Neuronal stem cell (in vitro differentiated cells): ENCODE measurements at places on chromosomes 5 and 9.

DNA sequence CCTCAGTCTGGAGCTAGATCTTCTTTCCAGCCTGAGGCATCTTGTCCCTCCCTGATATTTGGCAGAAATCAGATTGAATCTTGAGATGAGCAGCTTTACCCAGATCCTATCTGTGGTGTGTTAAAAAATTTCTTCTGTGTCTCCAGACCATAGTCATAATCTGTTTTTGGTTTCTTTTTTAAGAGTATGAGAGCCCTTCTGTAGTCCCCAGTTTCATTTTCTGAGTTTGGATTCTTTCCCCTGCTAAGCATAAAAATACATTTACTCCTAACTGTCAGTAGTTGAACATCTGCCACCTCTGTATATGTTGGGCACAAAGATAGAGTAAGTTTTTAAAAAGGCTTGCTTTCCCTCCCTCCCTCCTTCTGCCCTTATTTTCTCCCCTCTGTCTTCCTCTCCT is 137.7 kb downstream of the CNTLN start:
- no peak for DNase-seq
- H3K27ac ChIP-seq, result no peak overlapping the region
- no peak overlapping the region for H3K4me3 ChIP-seq
- no peaks in the 10 kb centered on the region for H3K4me1 ChIP-seq
- H3K27me3 ChIP-seq, result no peaks in the 10 kb centered on the region

DNA sequence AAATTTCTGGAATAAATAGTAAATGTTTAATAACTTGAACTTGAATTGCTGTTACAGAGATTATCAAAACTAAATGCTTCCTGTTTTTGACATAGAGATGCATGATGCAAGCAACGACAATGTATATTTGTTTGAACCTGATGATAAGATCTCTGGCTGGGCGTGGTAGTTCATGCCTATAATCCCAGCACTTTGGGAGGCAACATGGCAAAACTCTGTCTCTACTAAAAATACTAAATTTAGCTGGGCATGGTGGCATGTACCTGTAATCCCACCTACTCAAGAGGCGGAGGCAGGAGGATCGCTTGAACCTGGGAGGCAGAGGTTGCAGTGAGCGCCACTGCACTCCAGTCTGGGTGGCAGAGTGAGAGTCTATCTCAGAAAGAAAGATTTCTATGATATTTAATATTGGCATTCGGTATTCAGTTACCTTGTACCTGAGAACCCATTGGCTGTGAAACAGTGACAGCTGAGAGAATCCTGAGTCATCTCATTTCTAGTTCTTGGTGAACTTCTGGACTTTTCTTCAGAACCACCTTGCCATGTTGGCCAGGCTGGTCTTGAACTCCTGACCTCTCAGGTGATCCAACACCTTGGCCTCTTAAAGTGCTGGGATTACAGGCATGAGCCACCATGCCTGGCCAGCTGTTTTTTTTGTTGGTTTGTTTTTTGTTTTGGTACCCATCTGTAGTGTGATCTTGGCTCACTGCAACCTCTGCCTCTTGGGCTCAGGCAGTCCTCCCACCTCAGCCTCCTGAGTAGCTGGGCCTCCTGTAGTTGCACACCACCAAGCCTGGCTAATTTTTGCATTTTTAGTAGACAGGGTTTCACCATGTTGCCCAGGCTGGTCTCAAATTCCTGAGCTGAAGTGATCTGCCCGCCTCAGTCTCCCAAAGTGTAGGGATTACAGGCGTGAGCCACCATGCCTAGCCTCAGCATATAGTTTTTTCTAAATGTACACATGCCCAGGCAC is 10.0 kb upstream of the FGF18 start:
- DNase-seq, result no peak
- H3K27me3 ChIP-seq, result no peaks in the 10 kb centered on the region
- no peak overlapping the region for H3K4me3 ChIP-seq
- peaks cover 25% of the 10 kb centered on the region for H3K36me3 ChIP-seq
- H3K27ac ChIP-seq, result no peak overlapping the region

- DNase-seq, result peak; percentile 51
- H3K36me3 ChIP-seq, result peaks cover 2% of the 10 kb centered on the region
- peaks cover 15% of the 10 kb centered on the region for H3K4me1 ChIP-seq
- H3K4me3 ChIP-seq, result peak overlapping the region; percentile 97
Measured at GRCh38 chr5:6712142-6712576, 1.1 kb upstream of the TENT4A start.

DNA sequence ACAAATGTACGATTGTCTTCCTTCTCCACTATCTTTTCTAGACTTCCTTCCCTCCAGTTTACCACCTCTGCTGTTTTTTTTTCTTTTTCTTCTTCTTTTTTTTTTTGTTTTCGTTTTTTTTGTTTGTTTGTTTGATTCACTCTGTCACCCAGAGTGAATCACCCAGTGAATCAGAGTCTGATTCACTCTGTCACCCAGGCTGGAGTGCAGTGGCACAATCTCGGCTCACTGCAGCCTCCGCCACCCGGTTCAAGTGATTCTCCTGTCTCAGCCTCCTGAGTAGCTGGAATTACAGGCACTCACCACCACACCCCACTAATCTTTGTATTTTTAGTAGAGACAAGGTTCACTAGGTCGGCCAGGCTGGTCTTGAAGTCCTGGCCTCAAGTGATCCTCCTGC is 375.7 kb downstream of the NTRK2 start:
- no peaks in the 10 kb centered on the region for H3K27me3 ChIP-seq
- H3K4me1 ChIP-seq, result peaks cover 30% of the 10 kb centered on the region
- H3K36me3 ChIP-seq, result no peaks in the 10 kb centered on the region
- DNase-seq, result no peak
- H3K27ac ChIP-seq, result no peak overlapping the region

DNA sequence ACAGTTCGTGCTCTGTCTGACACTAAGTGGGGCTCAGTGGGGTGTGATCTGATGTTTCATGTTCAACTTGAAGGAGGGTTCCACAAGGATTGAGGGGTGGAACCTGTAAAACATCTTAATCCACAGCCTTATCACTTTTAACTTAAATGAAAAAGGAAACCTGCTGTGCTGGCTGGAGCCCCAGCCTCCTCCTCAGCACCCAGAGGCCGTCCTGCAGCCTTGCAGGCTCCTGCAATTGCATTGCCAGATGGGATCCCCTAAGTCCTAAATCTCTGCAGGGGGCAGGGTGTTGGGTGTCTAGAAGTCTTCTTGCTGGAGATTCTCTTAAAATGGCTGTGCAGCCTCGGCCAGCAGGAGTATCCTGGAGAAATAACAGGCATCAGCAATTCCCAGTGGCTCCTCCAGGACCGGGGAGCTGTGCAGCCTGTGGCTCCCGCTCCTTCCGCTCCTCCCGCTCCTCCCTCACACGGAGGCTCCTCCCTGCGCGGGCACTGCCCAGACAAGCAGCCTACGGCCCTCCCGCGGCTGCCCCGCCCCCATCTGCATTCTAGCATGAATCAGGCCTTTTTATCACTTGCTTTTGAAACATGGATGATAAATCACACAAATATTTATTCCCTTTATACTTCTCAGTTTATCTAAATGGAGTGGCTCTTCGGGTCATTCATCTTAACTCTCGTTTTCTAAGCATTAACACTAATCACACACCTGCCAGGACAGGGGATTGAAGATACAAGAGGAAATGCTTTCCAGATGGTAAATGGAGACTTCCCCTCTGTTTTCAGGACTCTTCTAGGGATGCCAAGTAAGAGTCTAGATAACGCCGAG is 131.0 kb downstream of the ADAMTS16 start:
- peak overlapping the region; percentile 35 for H3K4me3 ChIP-seq
- H3K27ac ChIP-seq, result peak overlapping the region; percentile 57
- peak; percentile 12 for DNase-seq
- no peaks in the 10 kb centered on the region for H3K36me3 ChIP-seq
- no peaks in the 10 kb centered on the region for H3K27me3 ChIP-seq

DNA sequence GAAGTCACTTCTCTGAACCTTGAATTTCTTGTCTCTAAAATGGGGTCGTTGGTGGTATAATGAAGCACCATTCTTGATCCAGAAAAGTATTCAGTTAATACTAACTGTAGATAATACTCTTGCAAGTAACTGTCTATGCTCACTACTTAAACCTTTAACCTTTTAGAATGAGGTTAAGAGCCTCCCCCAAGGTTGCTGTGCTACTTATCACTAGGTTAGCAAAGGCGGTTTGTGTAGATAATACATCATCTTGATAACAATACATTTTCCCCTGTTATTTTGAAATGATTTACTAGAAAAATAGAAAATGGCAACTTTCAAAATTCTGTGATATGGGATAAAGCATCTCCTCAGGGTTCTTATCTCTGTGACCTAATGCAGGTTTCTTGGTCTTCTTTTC is 12.6 kb downstream of the MAP3K1 start:
- no peak overlapping the region for H3K4me3 ChIP-seq
- no peak for DNase-seq
- no peaks in the 10 kb centered on the region for H3K36me3 ChIP-seq
- H3K4me1 ChIP-seq, result peaks cover 14% of the 10 kb centered on the region

DNA sequence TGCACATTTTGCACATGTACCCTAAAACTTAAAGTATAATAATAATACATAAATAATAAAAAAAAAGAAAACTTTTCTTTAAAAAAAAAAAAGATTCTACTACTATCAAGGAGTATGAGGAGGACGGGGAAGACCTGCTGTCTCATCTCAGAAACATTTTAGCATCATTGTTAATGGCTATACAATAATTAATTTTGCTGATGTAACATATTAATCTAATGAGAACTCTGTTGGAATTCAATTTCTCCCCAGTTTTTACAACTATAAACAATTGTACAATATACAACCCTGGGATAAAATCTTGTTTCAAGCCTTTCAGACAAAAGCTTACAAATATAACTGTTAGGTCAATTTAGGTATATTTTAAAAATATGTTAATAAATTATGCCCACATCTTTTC is 139.0 kb upstream of the GRIN3A start:
- H3K4me1 ChIP-seq, result no peaks in the 10 kb centered on the region
- DNase-seq, result no peak
- H3K27me3 ChIP-seq, result no peaks in the 10 kb centered on the region
- no peak overlapping the region for H3K4me3 ChIP-seq
- no peaks in the 10 kb centered on the region for H3K36me3 ChIP-seq

- no peak for DNase-seq
- H3K4me1 ChIP-seq, result no peaks in the 10 kb centered on the region
- no peaks in the 10 kb centered on the region for H3K27me3 ChIP-seq
Measured at GRCh38 chr5:71988808-71989207, 118.5 kb upstream of the MAP1B start.

DNA sequence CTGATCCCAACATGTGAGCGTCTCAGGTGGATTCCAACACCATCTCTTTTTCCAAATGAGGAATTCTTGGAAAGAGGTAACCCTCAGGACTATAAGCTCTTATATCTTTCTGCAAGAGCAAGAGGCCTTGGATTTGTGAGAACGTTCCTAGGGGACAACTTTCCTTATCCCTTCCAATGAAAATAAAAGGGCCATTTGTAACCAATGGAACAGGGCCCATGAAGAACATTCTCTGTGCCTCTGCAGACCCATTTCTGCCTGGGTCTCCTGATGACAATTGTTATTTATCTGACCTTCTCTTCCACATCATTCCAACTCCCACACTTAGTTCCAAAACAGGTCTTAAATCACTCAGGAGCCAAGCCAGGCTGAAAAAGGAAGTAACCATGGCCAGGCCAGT is 202.6 kb downstream of the ZNF462 start:
- no peak overlapping the region for H3K4me3 ChIP-seq
- no peak for DNase-seq
- no peaks in the 10 kb centered on the region for H3K27me3 ChIP-seq
- H3K4me1 ChIP-seq, result peaks cover under 1% of the 10 kb centered on the region
- no peak overlapping the region for H3K27ac ChIP-seq
- no peaks in the 10 kb centered on the region for H3K36me3 ChIP-seq

DNA sequence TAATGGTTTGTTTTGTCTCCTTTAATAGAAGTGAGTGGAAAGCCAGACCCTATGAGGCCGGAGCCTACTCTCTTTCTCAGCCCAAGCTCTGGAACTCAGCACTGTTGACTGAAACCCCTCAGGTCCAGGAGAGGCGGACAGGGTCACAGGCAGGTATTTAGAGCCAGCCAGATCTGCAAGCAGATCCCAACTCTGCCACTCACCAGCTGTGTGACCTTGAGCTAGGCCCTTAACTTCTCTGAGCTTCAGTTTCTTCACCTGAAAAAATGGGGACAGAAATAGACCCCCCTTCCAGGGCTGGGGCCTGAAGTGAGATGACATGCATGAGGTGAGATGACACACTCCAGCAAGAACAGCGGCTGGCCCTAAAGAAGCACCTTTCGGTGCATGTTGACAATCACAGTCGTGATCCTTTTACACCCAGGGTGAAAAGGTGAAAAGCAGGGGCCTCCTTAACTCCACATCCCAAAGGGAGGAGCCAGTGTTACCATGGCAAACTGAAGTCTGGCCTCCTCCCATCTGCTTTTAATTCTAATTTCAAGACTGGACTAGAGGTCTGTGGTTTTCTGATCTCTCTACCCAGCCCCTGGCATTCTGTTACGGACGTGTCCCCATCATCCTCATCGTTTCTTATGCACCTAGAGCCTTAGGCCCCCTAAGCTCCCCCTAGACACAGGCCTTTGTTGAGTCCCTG is 27.2 kb downstream of the MORN5 start:
- H3K36me3 ChIP-seq, result no peaks in the 10 kb centered on the region
- no peak for DNase-seq

DNA sequence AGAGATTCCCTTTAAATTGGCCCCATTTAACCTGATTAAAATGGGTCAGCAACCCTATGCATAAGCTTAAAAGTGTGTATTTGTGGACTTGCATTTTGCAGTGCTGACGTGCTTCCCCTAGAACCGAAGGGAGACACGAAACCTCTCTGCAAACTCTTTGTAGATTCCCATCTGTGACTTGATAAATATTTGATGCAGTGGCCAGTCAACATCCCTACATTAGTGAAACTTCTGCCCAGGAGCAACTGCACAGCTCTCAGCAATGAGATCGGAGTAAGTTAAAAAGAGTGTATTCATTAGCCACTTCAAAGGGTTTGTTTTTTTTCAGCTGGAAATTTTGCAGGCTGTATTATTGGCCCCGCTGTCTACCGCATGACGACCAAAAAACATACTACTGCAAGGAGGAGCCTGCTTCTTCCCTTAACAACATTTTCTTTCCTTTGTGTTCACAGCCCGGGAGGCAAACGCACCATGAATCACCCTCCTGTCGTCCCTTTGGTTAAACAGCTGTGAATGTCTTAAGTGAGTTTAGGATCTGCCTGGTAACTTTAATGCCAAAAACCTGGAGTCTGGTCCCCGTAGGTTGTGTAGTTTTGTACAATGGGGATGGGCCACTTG is 38.0 kb upstream of the TCERG1 start:
- H3K4me1 ChIP-seq, result peaks cover 4% of the 10 kb centered on the region
- H3K27me3 ChIP-seq, result no peaks in the 10 kb centered on the region
- H3K27ac ChIP-seq, result no peak overlapping the region
- peak; percentile 9 for DNase-seq

DNA sequence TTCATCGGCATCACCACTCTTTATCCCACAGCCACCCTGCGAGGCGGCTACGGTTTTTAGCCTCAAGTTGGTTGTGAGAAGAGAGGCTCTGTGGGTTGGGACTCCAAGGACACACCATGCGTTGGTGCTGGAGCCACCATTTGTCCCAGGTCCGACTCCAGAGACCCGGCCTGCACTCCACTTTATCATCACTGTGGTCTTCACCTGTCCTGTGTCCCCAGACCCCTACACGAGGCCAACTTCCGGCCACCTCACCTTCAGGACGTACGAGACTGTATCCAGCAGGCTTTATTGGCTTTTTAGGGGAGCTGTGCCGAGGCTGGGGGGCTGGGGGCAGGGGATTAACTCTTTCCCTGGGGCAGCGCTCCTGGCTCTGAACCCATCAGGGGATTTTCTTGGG is 55.0 kb downstream of the GTF3C4 start:
- no peak overlapping the region for H3K27ac ChIP-seq
- H3K36me3 ChIP-seq, result no peaks in the 10 kb centered on the region
- H3K4me3 ChIP-seq, result no peak overlapping the region
- no peak for DNase-seq
